Esophagus muscularis mucosa (tissue), 4 donors: ENCODE measurements at places on chromosomes 2 and 18. TPM values are rescaled to one million over a fixed set of nuclear protein-coding genes. Genes with fewer than 3 reads are reported as not detected.
A peak's percentile ranks its signal among the peaks of the same experiment; 100 is the strongest.

GRCh38 chr2:216936954-216937357, 77.1 kb upstream of the TNP1 start:
- H3K27ac ChIP-seq: no peak overlapping the region
- H3K4me3 ChIP-seq: no peak overlapping the region
- peaks cover 19% of the 10 kb centered on the region for H3K4me1 ChIP-seq

DNA sequence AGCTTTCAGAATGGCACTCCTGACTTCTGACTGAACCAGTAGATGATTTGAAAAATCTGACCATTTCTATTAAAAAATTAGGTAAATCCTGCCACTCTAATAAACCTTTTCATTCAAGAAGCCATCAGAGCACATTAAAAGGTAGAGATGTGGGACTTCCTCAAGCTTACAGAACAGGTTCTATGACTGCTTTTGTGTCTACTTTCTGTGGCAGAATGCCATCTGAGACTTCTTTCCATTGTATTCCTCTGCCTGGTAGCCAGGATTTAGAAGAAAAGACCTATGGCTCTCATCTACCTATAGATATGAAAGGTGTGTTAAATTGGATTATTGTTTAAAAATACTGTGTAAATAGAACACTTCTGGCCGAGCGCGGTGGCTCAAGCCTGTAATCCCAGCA, 99.9 kb upstream of the NABP1 start:
- no peaks in the 10 kb centered on the region for H3K27me3 ChIP-seq
- no peaks in the 10 kb centered on the region for H3K4me1 ChIP-seq
- H3K4me3 ChIP-seq: no peak overlapping the region

DNA sequence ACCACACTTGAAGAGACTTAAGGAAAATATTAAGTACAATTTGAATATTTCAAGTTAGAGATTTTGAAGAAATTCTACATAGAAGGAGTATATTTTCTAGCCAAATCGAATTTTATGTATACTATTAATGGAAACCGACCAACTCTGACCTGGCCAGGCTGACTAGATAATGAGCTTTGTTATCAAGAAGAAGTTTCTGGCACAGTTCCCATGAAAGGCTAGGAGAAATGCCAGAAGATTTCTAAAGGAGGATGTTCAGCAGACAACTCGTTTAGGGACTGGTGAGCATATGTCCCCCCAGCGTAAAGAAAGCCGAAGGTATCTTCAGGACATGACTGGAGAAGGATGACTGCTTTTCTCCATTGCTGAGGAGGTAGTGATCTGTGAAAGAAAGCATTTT, 127.3 kb downstream of the DIS3L2 start:
- no peak overlapping the region for H3K27ac ChIP-seq
- H3K4me1 ChIP-seq: no peaks in the 10 kb centered on the region
- peaks cover 3% of the 10 kb centered on the region for H3K36me3 ChIP-seq
- H3K4me3 ChIP-seq: no peak overlapping the region
- H3K27me3 ChIP-seq: no peaks in the 10 kb centered on the region

GRCh38 chr18:57544936-57545660, 41.4 kb downstream of the FECH start:
- no peak for DNase-seq
- H3K27ac ChIP-seq: no peak overlapping the region
- H3K4me3 ChIP-seq: no peak overlapping the region
- peaks cover 11% of the 10 kb centered on the region for H3K36me3 ChIP-seq

DNA sequence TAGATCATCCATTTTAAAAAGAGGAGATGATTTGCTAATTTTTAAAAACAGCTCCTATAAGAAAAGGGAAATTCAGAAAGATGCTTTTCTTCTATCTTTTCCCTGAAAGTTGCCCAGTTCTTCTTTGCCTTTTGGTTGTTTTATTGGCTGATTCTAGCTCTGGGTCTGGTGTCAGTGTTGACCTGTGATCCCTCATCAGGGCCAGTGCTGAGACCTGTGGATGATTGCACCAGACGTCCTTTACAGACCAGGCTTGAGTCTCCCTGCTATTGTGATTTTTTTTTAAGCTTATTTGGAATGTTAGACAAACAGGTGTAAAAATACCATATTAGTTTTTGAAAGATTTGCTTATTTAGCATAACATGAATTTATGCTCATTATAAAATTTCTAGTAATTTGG, 88.2 kb downstream of the ACSL3 start:
- no peak overlapping the region for H3K27ac ChIP-seq
- H3K4me3 ChIP-seq: no peak overlapping the region
- H3K4me1 ChIP-seq: peaks cover 16% of the 10 kb centered on the region

DNA sequence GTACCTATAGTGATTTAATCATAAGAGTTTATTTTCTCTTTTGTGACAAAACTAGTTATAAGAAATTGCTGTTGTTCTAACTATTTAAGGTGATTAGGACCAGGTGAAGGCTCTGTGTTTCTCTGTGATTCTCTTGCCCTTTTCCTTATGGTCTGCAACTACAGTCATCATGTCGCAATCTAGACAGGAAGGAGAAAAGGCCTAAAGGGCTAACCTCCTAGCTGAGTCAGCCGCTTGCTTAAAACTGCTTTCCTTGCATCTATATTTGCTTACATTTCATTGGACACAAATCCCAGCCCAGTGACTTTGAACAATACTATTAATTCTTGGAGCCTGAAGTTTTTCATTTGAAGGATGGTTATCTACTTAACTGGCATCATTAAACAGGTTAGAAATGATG, 93.1 kb downstream of the PIK3C3 start:
- no peaks in the 10 kb centered on the region for H3K27me3 ChIP-seq
- H3K36me3 ChIP-seq: peaks cover 27% of the 10 kb centered on the region
- H3K4me1 ChIP-seq: no peaks in the 10 kb centered on the region
- no peak overlapping the region for H3K4me3 ChIP-seq

- H3K36me3 ChIP-seq: no peaks in the 10 kb centered on the region
- no peak overlapping the region for H3K4me3 ChIP-seq
- H3K27ac ChIP-seq: no peak overlapping the region
- DNase-seq: no peak
Observed at GRCh38 chr2:134572314-134573084, 146.3 kb downstream of the TMEM163 start.

DNA sequence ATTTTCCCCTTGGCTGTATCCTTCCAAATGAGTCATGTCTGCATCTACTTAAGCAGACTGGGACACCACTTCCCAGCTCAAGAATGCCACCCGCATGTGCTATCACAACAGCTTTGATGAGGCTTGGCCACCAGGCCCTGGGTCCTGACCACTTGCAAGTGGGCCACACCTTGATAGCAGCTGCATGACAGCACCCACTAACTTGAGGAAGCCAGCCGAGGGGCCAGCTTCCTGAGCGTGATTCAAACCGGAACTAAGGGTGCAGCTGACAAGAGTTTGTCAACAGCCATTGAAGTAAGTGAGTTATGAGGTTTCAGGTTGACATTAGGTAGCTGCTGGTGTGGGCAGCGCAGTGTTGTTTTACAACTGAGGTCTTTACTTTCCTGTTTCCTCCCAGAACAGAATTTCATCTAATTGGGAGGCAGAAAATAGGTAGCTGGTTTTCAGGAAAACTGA, 54.4 kb downstream of the EPHA4 start:
- H3K27ac ChIP-seq: no peak overlapping the region
- no peaks in the 10 kb centered on the region for H3K27me3 ChIP-seq
- H3K36me3 ChIP-seq: no peaks in the 10 kb centered on the region
- no peak overlapping the region for H3K4me3 ChIP-seq
- H3K4me1 ChIP-seq: peaks cover 22% of the 10 kb centered on the region
- DNase-seq: peak; percentile 47

GRCh38 chr2:105746177-105747080, 1.7 kb downstream of the NCK2 start:
- peak overlapping the region; percentile 86 for H3K27ac ChIP-seq
- DNase-seq: no peak
- no peaks in the 10 kb centered on the region for H3K36me3 ChIP-seq
- peaks cover 47% of the 10 kb centered on the region for H3K4me1 ChIP-seq

DNA sequence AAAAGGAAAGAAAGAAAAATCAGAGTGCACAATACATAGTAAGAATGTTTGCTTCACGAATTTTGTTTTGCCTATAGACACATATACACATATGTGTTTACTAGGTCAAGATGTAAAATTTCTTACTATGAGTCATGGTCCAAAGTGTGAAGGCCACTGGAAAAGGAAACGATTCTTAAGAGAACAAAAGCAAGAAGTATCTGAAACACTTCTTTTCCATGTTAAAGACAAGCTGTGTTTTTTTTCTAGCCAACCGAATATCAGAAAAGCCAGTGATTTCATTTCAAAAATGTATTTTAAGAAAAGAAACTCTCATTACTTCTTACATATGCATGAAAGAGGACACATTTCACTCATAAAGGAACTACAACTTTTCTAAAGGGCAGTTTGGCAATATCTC, 24.9 kb downstream of the PECR start:
- no peaks in the 10 kb centered on the region for H3K4me1 ChIP-seq
- no peaks in the 10 kb centered on the region for H3K36me3 ChIP-seq
- H3K27me3 ChIP-seq: no peaks in the 10 kb centered on the region
- no peak overlapping the region for H3K27ac ChIP-seq
- no peak overlapping the region for H3K4me3 ChIP-seq
- DNase-seq: no peak

- no peak overlapping the region for H3K4me3 ChIP-seq
- no peak overlapping the region for H3K27ac ChIP-seq
- H3K36me3 ChIP-seq: no peaks in the 10 kb centered on the region
- no peaks in the 10 kb centered on the region for H3K4me1 ChIP-seq
- no peaks in the 10 kb centered on the region for H3K27me3 ChIP-seq
Observed at GRCh38 chr2:227308784-227309183, 16.3 kb upstream of the MFF start.

GRCh38 chr2:119694470-119694844, 15.5 kb downstream of the TMEM177 start:
- peaks cover 2% of the 10 kb centered on the region for H3K36me3 ChIP-seq
- DNase-seq: no peak
- H3K27ac ChIP-seq: no peak overlapping the region
- no peaks in the 10 kb centered on the region for H3K27me3 ChIP-seq
- H3K4me3 ChIP-seq: no peak overlapping the region
- no peaks in the 10 kb centered on the region for H3K4me1 ChIP-seq

DNA sequence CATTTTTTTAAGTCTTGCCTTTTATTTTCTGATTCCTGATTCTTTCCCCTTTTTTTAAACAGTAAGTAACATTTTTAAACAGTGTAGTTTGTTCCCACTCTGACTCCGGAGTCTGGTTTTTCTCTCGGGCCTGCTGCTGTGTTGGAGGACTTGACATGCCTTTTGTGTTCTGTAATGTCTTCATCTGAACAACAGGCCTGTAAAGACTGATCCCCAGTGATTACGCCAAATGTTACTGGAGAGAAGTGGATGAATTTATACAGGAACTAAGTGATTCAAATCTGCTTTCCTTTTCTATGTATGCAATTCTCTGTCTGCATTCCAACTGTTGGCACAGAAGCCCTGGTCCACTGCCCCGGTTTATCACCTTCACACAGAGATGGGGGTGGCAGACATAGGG, 54.3 kb upstream of the RMDN2 start:
- H3K4me1 ChIP-seq: peaks cover 65% of the 10 kb centered on the region
- no peak for DNase-seq
- no peaks in the 10 kb centered on the region for H3K36me3 ChIP-seq
- peak overlapping the region; percentile 80 for H3K27ac ChIP-seq
- no peak overlapping the region for H3K4me3 ChIP-seq
- no peaks in the 10 kb centered on the region for H3K27me3 ChIP-seq

GRCh38 chr18:31983976-31984375, 34.6 kb upstream of the RNF125 start:
- no peaks in the 10 kb centered on the region for H3K4me1 ChIP-seq
- H3K27ac ChIP-seq: no peak overlapping the region
- no peaks in the 10 kb centered on the region for H3K36me3 ChIP-seq
- no peak overlapping the region for H3K4me3 ChIP-seq
- no peak for DNase-seq

DNA sequence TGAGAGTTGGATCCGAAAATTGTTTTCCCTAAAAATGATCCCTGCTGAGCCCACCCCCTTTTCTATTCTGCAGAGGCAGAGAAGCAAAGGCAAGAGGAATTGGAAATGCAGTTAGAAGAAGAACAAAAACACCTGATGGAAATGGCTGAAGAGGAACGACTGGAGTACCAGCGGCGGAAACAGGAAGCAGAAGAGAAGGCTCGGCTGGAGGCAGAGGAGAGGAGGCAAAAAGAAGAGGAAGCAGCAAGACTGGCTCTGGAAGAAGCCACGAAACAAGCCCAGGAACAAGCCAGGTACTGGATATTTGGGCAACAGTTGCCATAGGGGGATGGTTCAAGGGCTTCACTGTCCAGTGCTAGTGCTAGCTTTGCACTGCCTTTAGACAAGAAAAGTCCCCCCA, 41.7 kb downstream of the SUMO1 start:
- no peak overlapping the region for H3K27ac ChIP-seq
- H3K4me3 ChIP-seq: no peak overlapping the region
- no peaks in the 10 kb centered on the region for H3K27me3 ChIP-seq
- no peaks in the 10 kb centered on the region for H3K4me1 ChIP-seq

GRCh38 chr2:217085543-217085942, 225.7 kb upstream of the TNP1 start:
- no peak overlapping the region for H3K4me3 ChIP-seq
- no peaks in the 10 kb centered on the region for H3K4me1 ChIP-seq
- H3K27me3 ChIP-seq: no peaks in the 10 kb centered on the region

- no peak overlapping the region for H3K4me3 ChIP-seq
- H3K27ac ChIP-seq: no peak overlapping the region
- H3K27me3 ChIP-seq: no peaks in the 10 kb centered on the region
- no peak for DNase-seq
- no peaks in the 10 kb centered on the region for H3K36me3 ChIP-seq
Observed at GRCh38 chr2:9740382-9741073, 102.7 kb upstream of the TAF1B start.

DNA sequence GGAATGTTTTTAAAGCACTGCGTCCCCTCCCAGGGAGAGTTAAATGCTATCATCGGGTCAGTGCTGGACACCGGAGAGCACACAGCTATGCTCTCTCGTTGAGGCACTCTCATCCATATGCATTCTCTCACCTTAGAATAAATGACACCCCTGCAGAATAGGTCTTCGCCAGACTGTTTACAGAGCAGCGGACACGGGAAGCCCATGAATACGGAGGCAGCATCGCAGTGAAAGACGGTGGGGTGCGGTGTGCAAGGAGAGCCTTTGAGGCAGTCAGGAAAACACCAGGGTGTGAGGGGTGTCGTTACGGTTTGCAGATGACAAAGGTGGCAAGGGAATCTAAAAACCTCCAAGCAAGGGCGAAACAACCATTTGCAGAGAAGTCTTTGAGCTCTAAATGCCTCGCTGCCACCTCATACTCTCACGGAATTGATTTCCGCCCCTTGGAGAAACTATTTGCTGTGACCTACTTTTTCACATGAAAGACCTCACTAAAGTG, 169.2 kb upstream of the FHL2 start:
- DNase-seq: no peak
- H3K4me3 ChIP-seq: no peak overlapping the region
- peaks cover 13% of the 10 kb centered on the region for H3K4me1 ChIP-seq
- H3K36me3 ChIP-seq: no peaks in the 10 kb centered on the region

KATNAL2 gene
- 5.0 TPM for total RNA-seq

SPP2 gene
- total RNA-seq: not detected

CAPN13 gene
- total RNA-seq: not detected

SGPP2 gene
- total RNA-seq: 0.63 TPM

GREB1L gene
- total RNA-seq: 13.2 TPM

IL36A gene
- total RNA-seq: not detected

HADHA gene
- total RNA-seq: 194 TPM

RBM45 gene
- 5.6 TPM for total RNA-seq

TWSG1 gene
- 108 TPM for total RNA-seq

DYSF gene
- total RNA-seq: 17.5 TPM
